LoVo (cell line): ENCODE measurements at places on chromosomes 2 and 18.

DNA sequence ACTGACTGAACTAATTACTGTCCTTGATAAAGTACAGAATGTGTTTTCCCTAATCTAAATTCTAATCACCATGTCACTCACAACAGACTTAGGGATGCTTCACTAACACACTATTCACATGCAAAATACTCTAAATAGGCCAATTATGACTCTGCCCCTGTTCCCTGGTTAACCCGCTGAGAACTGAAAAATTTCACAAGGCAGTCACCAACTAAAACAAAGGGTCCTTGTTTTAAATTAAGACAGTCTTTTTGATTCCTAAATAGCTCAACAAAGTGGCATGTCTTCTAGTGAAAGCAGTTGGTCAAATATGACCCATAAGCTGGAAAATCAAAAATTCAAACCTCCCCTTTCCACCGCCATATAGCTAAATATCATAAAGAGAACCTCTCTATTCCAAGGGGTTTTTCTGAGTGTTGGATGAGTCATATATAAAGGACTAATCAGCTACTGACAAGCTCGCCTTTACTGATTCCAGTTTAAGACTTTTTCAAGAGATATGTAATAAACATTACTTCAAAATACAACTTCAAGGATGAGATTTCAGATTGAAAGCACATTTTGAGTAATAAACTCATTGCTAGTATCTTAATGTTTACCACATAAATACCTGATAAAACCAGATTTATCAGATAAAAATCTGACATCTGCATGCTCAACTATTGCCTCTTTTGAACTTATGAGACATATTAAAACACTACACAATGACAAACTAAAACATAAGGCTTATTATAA is 235.8 kb downstream of the TCF4 start:
- DNase-seq: no peak

DNA sequence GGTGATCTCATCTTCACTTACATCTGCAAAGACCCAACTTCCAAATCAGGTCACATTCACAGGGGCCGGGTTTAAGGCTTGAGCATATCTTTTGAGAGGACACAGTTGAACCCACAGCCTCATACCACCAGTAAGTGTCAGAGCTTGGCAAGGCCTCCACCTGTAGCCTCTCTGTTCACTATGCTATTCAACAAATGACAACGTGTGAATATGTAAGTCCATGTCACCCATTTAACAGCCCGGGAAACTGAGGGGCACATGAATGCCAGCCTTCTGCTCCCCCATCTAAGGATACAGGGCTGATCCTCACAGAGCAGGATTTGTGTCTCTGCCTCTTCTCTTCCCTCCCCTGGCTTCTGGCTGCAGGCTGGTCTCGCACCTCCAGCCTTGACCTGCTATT is 3.5 kb upstream of the KCNF1 start:
- DNase-seq: no peak

DNA sequence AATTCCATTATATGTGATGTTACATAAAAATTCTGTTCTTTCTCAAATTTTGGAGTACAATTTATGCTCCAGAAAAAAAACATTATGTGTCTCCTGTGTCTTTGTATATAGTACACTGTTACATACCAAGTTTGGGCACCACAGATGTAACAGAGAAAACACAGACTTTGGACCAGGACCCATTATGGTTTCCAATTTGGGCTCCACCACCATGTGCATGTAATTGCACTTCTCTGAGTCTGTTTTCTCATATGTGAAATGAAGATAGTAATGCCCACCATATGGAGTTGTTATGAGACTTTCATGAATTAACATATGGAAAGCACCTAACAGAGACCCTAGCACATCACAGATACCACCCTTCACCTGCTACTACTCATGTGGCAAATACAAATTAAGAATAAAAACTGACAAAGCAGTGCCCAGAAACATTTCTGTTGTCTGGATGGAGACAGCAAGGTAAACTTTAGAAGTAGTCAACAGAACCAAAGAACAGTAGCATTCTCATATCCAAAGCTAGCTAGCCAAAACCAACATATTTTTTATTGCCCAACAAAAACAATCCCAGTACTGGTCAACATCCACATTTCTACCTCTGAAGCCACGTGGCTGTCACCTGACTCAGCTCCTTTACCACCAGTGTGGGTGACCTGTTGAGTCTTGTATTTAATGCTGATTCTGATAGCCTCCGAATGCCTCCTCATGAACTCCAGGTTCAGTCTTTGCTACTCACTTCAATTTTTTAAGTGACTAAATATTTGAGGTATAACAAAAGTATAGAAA is 42.9 kb downstream of the ANTXR1 start:
- no peak for DNase-seq

DNA sequence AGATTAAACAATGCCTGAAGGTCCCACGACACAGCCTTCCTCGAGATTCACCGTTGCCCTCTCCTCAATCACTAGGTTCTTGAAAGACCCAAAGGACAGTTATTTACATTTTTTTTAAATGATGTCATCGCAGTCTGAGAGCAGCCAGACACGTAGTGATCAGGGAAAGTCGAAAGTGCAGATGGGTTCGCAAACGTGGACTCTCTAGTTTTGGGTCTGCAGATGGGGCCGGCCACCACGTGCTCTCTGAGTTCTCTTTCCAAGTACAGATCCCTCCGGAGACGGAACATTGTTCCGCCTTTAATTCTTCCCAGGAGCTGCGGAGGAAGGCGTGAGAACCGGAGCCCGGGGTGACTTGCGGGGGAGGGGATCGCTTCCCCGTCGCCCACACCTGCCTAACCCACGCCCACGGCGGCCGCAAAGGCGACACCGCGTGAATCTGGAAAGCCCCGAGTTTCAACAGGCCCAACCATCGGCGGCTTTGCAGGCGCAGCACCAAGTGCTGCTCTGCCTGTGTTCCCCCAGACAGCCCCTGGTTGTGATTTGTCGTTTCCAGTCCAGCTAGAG is 54.3 kb downstream of the PKDCC start:
- DNase-seq: no peak

DNA sequence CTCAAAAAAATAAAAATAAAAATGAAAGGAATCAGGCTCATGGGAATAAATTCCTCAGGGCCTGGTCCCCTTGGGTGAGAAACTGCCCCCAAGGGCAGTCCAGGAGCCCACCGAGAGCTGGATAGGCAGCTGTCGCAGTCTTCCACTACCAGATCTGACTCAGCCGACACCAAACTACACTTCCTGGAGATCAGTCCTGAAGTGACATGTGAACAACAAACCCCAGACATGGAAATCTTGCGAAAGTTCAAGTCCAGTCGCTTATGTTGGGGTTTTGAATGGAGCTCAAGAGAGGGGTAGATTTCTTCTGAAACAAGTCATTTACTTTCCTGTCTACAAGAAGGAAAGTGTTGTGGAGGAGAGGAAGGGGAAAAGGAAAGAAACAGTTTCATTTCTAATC is 12.9 kb downstream of the ADCY3 start:
- no peak for DNase-seq

- no peak for DNase-seq
Observed at GRCh38 chr2:177088529-177088928, 124.1 kb upstream of the HNRNPA3 start.
